ENCODE measurements at places on chromosomes 12 and 14.

- no peak for DNase-seq
These were observed 11.4 kb downstream of the MMP14 start for GRCh38 chr14:22847661-22848341.

- DNase-seq, result no peak
These were observed 76.0 kb downstream of the PRIMA1 start for GRCh38 chr14:93712079-93712837.

DNA sequence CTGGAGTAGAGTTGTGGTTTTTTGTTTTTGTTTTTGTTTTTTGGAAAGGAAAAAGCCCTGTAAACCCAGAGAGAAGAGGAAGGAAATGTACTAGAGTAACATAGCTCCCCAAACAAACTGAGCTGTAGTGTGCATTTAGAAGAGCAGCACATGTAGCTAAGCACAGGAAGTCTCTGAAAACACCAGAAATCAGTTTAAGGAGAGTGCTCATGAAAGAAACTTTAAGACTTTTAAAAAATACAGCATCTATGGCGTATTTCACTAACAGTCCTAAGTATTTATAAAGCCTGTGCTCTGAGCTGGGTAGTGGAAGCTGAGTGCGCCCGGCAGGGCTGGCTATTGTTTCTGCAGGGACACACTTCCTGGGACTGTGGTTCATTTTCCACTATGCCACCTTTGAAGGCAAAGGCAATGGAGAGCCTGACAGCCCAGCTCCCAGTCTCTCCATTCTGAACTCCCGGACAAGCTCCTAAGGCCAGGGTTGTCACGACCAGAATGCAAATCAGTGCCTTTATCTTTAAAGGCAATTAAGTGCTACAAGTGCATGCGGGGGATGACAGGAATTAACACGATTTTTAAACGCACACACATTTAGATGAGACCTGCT is 45.4 kb downstream of the NIN start:
- no peak for DNase-seq

DNA sequence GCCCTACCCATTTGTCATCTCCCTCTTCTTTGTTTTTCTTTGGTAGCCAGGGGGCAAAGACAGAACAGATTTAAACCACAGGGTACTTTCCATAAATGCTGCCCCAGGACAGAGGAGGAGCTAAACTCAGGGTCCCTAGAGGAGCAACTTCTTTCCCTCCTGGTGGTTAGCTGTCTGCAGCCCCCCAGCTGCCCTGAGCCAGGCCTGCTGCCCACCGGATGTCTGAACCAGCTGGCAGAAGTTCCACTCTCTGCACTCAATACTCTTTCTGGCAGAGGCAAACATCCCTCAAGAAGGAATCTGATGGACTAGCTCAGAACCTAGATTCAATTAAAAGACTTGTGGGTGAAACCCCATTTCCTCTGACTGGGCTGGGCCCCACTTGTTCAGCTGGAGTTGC is 10.7 kb downstream of the VDR start:
- no peak for DNase-seq

- no peak for DNase-seq
These were observed 42.8 kb downstream of the RPGRIP1 start for GRCh38 chr14:21322716-21323115.

DNA sequence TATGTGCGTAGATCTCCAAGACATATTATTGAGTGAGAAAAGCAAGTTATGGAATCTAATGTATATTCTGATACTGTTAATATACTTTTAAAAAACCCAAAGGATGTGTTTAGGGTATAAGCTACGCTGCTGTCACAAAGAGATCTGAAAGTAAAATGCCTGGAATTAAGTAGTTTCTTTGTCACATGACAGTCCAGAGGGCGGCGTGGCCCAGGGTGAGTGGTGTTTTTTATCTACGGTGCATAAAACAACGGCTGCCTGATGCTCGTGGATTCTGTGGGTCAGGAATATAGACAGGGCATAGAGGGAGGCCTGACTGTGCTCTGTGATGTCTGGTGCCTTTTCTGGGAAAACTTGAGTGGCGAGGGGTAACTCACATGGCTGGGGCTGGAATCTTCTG is 21.3 kb downstream of the TMEM120B start:
- no peak for DNase-seq
